Ovary (tissue), 10 donors: ENCODE measurements at places on chromosomes 7 and 10.

DNA sequence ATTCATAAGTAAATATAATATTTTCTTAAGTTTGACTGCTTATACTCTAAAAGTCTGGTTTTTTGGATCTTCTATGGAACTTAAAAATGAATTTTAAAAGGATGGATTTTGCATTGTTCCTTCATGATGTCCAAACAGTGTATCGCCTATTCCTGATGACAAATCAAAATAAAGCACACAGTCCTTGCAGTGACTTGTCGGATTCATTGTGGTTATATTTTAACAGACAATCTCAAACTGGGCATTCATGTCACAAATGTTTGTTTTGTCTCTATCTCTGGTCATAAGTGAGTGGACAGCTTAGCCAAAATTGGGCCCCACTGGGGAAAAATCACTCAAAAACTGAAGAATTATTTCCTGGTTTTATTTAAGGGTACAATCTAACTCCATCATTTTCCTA is 74.8 kb downstream of the LMBR1 start:
- DNase-seq, result no peak

DNA sequence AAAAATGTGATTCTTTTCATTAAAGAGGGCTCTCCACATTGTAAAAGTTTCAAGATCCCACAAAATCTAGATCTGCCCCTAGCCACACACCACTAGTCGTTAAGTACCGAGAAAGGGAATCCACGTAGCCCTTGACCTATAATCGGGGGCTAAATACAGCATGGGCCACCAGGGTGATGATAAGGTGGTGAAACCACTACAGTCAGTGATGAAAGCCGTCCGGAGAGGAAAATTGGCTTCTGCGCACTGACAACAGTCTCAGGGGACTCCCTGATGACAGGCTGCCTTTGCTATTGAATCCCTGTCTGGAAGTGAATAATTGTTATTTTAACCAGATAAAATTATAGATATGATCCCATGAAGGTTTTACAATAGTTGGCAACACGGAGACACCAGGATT is 4.6 kb downstream of the TECTB start:
- DNase-seq, result no peak

- DNase-seq, result peak; percentile 75
These were observed 167.7 kb upstream of the TCF7L2 start for GRCh38 chr10:112782200-112782907.

DNA sequence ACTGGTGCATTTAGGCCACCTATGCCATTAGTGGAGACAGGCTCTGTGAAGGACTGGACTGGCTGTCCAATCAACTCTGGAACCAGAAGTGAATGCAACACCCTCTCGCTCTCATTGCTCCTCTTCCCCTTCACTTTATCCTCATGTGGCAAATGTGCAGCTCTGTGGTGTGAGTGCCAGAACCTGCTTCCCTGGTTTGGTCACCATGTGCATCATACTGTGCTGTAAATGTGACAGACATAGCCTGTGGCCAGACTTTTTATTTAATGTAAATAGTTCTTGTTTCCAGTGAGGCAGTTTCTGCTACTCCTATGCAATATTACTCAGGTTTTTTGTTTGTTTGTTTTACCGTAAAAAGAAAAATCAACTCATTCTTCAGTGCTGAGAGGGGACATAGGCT is 73.0 kb upstream of the PPP1R9A start:
- DNase-seq, result no peak
